MM.1S (cell line): ENCODE measurements at places on chromosomes 12 and 14.

GRCh38 chr14:96189281-96189711 is 15.3 kb upstream of the BDKRB2 start:
- H3K27ac ChIP-seq = no peak overlapping the region
- no peak overlapping the region for H3K4me3 ChIP-seq
- no peaks in the 10 kb centered on the region for H3K4me1 ChIP-seq
- H3K27me3 ChIP-seq = no peaks in the 10 kb centered on the region
- H3K36me3 ChIP-seq = no peaks in the 10 kb centered on the region

GRCh38 chr14:106094654-106095189 is 568.3 kb downstream of the TMEM121 start:
- DNase-seq = no peak
- H3K4me3 ChIP-seq = no peak overlapping the region

- no peaks in the 10 kb centered on the region for H3K4me1 ChIP-seq
- no peaks in the 10 kb centered on the region for H3K27me3 ChIP-seq
- no peak for DNase-seq
- H3K27ac ChIP-seq = no peak overlapping the region
Measured at GRCh38 chr12:124742111-124742510, 121.6 kb downstream of the SCARB1 start.

- H3K4me1 ChIP-seq = no peaks in the 10 kb centered on the region
- DNase-seq = no peak
- no peak overlapping the region for H3K4me3 ChIP-seq
- no peaks in the 10 kb centered on the region for H3K36me3 ChIP-seq
- H3K27ac ChIP-seq = no peak overlapping the region
Measured at GRCh38 chr14:90857866-90858265, 41.6 kb upstream of the TTC7B start.

- no peak overlapping the region for H3K4me3 ChIP-seq
- no peaks in the 10 kb centered on the region for H3K36me3 ChIP-seq
- H3K27me3 ChIP-seq = no peaks in the 10 kb centered on the region
- no peak overlapping the region for H3K27ac ChIP-seq
- DNase-seq = no peak
Measured at GRCh38 chr14:99125113-99125512, 146.9 kb downstream of the BCL11B start.

GRCh38 chr12:1517007-1517406 is 77.4 kb downstream of the FBXL14 start:
- no peaks in the 10 kb centered on the region for H3K27me3 ChIP-seq
- no peaks in the 10 kb centered on the region for H3K36me3 ChIP-seq
- no peak overlapping the region for H3K27ac ChIP-seq
- no peak for DNase-seq
- H3K4me3 ChIP-seq = no peak overlapping the region

- H3K4me1 ChIP-seq = no peaks in the 10 kb centered on the region
- H3K4me3 ChIP-seq = no peak overlapping the region
- no peak overlapping the region for H3K27ac ChIP-seq
- H3K27me3 ChIP-seq = no peaks in the 10 kb centered on the region
Measured at GRCh38 chr12:82800185-82800584, 113.5 kb downstream of the TMTC2 start.

GRCh38 chr12:99824900-99825542 is 159.7 kb downstream of the ANKS1B start:
- DNase-seq = no peak
- H3K4me3 ChIP-seq = no peak overlapping the region
- no peaks in the 10 kb centered on the region for H3K27me3 ChIP-seq

GRCh38 chr12:124639122-124639806 is 71.9 kb upstream of the NCOR2 start:
- H3K4me1 ChIP-seq = no peaks in the 10 kb centered on the region
- no peak overlapping the region for H3K27ac ChIP-seq
- H3K4me3 ChIP-seq = no peak overlapping the region
